ACHN (cell line): ENCODE measurements at places on chromosomes 2 and 18.

GRCh38 chr2:236164201-236164924 is 3.8 kb downstream of the GBX2 start:
- no peak for DNase-seq

- DNase-seq, result no peak
Observed at GRCh38 chr2:219656526-219656925, 29.1 kb downstream of the SLC4A3 start.

- no peak for DNase-seq
Observed at GRCh38 chr2:170365686-170366085, 187.7 kb downstream of the MYO3B start.

DNA sequence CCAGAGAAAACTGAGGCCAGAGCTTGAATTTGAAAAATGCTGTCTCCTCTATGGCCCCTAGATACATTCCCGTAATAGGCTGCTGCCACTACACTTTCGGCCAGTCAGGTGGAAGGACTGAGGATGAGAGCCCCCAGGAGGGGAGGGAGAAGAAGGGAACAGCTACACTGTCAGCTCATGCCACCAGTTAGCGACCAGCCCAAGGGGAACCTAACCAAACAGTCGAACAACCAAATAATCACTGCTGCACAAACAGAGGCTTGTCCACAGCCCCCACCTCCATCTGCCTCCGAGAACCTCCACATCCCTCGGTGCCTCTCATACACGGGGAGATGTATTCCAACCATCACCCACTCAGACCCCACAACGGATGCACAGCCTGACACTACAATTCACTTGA is 7.3 kb downstream of the ZNF516 start:
- DNase-seq, result no peak

- peak; percentile 60 for DNase-seq
Observed at GRCh38 chr18:22703883-22704585, 229.1 kb upstream of the RBBP8 start.

DNA sequence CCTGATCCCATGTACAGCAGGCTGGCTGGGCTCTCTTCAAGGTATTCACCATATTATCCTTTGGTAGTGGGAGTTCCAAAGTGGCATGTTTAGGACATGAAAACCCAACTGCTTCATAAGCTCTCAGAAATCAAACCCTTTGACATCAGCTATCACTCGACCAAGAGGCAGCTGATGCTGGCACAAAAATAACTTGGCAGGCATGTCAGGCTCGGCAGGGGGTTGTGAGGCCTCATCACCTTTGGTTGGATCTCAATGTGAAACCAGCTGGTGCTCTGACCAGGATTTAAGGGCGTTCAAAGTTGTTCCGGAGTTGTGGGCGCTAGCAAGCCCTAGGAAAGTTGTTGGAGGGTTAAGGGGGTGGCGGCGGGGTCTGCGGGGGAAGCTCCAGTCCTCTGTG is 171.9 kb downstream of the FHOD3 start:
- no peak for DNase-seq
